Stimulated activated CD8-positive, alpha-beta memory T cell treated with anti-CD3 and anti-CD28 coated beads, Interleukin-12 subunit alpha, Interleukin-12 subunit beta, amount 100 ng/mL, for 1 hour (primary cell): ENCODE measurements at places on chromosomes 13 and 19.

GRCh38 chr13:85717921-85718320, 81.3 kb downstream of the SLITRK6 start:
- DNase-seq, result no peak

DNA sequence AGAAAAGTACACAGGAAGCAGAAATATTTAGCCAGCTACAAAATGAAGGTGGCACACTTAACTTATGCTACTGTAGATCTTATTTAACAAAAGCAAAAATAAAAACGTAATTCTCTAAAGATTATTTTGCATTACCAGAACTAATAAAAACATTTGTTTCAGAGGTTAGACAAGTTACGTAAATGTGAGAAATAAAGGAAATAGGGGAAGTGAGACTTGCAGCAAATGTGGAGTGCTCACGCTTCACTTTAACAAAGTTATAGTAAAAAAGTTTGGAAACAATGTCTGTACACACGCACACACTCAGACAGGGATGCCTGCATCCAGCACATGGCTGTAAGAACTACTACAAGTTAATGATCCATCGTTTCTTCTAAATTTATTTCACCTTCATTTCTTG, 83.7 kb downstream of the NALCN start:
- DNase-seq, result no peak

DNA sequence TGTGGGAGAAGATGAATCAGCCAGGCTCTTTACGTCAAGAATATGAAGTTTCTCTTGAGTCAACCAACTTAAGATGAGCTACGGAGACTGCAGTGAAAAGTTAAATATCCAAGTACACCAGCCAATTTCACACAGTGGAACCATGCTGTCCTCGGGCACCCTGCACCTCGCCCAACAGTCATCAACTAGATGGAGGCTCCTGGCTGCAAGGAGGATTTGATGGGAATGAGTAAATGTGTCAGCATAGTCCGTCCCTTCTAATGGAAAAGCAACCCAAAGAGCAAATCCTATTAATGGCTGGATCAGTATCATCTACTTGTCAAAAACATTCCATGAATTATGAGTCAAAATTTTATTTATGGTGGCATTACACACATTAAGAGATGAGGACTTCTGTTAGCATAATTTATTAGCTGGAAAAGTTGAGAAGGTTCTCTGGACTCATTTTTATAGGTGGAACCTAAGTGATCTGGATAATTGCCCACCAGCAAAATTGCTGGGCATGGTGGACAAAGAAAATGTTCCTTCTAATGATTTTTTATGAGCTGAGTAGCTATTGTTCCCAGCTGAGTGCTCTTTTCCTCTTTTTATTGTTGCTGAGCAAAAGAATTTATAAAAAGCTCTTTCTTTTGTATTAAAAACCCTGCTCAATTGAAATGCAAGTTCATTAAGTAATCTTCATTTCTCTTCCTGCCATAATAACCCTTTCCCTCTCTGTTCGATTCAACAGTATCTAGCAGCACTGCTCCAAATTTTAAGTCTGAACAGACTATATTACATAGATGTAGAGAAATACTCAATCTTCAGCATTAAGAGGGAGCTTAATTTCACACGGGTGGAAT, 88.4 kb downstream of the DNAJC15 start:
- DNase-seq, result no peak

GRCh38 chr13:113064534-113065405, 40.8 kb upstream of the F7 start:
- DNase-seq, result no peak

- no peak for DNase-seq
These were observed 40.2 kb upstream of the GPR183 start for GRCh38 chr13:99347335-99347878.

DNA sequence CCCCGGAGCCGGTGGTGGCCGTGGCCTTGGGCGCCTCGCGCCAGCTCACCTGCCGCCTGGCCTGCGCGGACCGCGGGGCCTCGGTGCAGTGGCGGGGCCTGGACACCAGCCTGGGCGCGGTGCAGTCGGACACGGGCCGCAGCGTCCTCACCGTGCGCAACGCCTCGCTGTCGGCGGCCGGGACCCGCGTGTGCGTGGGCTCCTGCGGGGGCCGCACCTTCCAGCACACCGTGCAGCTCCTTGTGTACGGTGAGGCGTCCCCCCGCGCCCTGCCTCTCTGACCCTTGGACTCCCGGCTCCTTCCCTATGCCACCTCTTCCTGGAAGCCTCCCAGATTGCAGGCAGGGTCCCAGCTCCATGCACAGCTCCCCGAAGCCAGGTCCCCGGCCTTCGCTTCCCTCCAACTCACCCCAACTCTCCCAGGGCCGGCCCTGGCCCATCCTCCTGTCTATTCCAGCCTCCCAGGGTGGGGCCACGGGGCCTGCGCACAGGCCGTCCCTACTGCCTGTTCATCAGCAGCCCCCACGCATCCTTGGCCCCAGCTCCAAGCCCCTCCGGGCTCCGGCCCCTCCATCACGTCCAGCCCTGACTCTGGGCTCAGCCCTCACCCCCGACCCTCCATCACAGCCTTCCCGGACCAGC, 1.7 kb downstream of the MADCAM1 start:
- no peak for DNase-seq

- DNase-seq, result no peak
These were observed 457.9 kb downstream of the FGF9 start for GRCh38 chr13:22128441-22129408.

DNA sequence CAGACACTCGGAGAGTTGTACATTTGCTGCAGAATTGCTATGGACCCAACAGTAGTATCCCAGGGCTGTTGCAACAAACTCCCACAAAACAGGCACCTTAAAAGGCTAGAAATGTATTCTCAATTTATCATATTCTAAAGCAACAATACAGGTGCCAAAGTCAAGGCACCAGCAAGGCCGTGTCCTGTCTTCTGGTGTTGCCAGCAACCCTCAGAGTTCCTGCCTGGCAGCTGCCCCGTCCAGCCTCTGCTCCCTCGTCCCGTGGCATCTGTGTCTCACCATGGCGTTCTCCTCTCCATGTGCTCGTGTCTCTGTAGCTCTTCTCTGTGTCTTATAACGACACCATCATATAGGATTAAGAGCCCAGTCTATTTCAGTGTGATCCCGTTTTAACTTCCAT, 67.7 kb upstream of the ARGLU1 start:
- DNase-seq, result no peak

DNA sequence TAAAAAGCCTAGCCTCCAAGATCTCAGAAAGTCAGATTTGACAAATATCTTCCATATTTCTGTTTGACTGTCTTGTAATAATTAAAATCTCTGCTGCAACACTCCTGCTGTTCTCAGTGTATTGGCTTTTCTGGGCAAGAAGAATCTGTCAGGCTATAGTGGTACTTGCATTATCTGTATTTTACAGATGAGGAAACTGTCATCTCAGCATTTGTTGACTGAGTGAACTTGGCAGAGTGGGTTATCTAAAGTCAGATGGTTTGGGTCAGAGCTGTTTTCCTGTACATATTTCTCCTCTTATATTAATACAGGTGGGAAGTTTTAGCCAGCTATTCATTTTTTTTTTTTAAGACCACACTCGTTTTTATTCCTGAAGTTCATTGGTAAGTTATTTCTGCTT, 1378.2 kb upstream of the PCDH20 start:
- no peak for DNase-seq

GRCh38 chr13:30163441-30163840, 143.9 kb downstream of the KATNAL1 start:
- no peak for DNase-seq

GRCh38 chr19:8342316-8342683, 762 bp downstream of the KANK3 start:
- DNase-seq, result no peak

DNA sequence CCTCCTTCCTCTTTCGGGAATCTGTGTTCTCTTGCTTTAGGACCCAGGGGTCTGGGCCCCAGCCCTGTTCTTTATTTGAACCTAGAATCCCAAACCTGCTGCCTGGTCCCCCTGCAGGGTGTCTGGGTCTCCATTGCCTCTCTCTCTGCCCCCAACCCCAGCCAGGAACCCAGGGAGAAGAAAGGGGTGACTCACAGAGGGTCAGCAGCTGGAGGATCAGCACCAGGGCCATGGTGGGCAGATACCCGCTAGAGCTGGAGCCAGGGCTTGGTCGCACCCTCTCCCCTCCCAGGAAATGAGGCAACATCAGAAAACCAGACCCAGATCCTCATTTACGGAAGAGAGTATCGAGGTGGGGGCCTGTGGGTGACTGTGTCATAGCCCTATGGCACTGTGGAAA, at the start of gene OSCAR:
Gene OSCAR (minus strand): TSS at position 243 of the 400 bp plus-strand sequence. CDS start 11 bp downstream, at position 232.
- no peak for DNase-seq

DNA sequence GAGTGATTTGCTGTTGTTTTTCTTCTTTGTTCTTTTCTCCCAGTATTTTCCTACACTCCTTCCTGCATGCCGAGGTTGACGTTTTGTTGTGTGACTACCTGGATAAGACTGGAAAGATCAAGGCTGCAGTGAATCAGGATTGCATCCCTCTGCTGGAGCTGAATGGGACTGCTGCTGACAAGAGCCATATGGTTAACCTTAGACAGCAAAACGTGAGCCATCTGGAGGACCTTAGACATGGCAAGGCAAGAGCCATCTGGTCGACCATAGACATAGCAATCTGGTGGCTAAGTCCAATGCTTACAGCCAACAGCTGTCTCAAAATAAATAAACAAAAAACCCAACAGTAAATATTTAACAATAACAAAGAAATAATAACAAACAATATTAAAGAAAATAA, 42.6 kb upstream of the ZNF91 start:
- no peak for DNase-seq

GRCh38 chr13:58994077-58994476, 1169.7 kb downstream of the DIAPH3 start:
- DNase-seq, result no peak

GRCh38 chr13:110676595-110677587, 29.0 kb downstream of the CARS2 start:
- DNase-seq, result no peak

GRCh38 chr13:50114961-50115360, 99.7 kb downstream of the KCNRG start:
- no peak for DNase-seq

DNA sequence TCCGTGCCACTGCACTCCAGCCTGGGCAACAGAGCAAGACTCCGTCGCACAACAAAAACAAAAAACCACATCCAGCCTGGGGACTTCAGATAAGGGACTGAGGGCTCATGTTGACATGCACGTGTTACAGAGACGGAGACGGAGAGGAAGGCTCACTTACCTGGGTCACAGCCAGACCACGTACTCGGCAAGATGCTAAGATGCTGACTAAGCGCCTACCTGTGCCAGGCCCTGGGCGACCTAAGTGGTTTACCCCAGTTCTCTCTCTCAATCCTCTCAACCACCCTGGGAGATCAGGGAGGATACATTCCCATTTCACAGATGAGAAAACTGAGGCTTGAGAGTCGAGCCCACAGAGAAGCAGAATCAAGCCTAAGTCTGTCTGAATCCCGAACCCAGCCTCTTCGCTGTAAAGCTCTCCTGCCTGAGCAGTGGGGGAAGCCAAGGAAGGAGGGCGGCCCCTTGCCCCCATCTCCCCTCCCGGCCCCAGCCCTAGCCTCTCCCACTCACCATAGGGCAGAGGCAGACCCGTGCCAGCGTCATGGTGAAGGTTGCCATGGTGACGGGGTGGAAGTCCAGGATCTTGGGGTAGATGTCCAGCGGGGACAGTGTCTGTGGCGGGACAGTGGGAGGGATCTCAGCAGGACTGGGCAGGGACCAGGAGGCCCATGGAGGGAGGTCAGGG, 13.5 kb downstream of the ERCC2 start:
- no peak for DNase-seq

DNA sequence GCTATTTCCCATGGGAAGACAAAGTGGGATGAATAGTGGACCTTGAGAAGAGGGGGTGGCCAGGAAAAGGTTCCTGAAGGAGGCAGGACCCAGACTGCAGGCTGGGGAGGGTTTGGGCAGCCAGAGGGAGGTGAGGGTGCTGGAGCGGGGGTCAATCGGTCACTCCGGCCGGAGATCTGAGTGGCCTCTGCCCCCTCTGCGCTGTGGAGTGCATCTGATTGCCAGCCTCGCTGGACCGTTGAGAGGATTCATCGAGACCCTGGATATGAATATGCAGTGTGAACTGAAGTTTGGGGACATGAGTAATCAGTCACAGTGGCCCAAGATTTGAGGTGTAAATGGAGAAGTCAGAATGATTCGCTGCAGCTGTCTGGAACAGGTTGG, 5.5 kb upstream of the ZNF580 start:
- DNase-seq, result no peak

GRCh38 chr19:45499196-45500180, 1.2 kb downstream of the PPM1N start:
- DNase-seq, result no peak

GRCh38 chr13:33497146-33497845, 211.7 kb upstream of the STARD13 start:
- DNase-seq, result no peak

DNA sequence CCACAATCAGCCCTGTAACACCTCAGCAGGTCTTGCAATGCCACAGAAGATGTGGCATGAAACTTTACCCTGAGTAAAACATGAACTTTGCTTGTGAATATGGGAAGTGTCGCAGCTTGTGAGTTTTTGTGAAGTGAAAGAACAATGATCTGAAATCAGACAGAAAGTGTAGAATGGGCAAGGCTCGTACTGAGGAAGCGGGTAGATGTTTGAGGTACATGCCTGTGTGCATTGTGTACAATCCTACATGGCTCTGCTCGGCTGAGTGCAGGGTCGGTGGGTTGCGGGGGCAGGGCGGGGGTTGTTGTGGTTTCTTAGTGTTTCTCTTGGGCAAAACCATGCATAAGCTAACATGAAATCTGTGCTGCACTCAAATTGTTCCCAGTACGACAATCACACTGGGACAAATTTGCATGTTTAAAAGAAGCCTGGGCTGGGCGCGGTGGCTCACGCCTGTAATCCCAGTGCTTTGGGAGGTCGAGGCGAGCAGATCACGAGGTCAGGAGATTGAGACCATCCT, 1.1 kb downstream of the NLRP13 start:
- DNase-seq, result no peak

DNA sequence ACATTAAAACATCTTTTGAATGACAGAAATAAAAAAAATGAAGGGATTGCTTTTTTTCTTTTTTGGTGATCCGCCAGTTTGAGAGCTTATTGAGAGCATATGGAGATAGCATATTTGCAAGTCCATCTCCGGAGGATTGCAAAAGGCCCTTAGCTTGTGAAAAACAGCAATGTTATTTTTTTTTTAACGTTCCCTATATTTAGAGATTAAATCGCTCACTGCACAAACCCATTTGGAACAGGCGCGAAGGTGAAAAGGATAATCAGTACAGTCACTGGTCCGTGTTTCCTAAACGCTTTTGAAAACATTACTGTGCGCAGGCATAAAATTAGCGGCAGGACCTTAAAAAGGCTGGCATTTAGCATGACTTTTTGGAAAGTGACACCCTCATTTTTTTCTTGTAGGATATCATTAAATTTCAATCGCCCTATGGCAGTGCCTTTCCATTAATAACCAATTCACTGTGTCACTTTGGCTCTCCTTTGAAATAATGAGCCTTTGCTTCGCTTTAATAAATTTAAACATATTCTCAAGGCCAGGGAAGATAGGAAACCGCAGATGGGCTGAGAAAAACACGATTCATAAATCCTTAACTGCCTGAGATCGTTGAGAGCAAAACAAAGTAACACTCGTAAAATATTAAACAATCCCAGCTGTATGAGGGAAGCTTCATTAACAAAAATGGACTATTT, 342.2 kb downstream of the DACH1 start:
- DNase-seq, result no peak
